ENCODE measurements at places on chromosomes 1 and 21. TPM values are rescaled to one million over a fixed set of nuclear protein-coding genes. Genes with fewer than 3 reads are reported as not detected.

SLC16A4 gene
- 26.0 TPM for total RNA-seq

PLPP3 gene
- 5.8 TPM for total RNA-seq

TMEM82 gene
- not detected for total RNA-seq

SAMD13 gene
- 1.00 TPM for total RNA-seq

APOBEC4 gene
- total RNA-seq: not detected

LORICRIN gene
- total RNA-seq: not detected

C4BPA gene
- not detected for total RNA-seq

ALPL gene
- total RNA-seq: not detected

SLX9 gene
- total RNA-seq: 22.9 TPM

CCDC181 gene
- total RNA-seq: 0.36 TPM

RCC1 gene
- 55.2 TPM for total RNA-seq

BMP8B gene
- 2.2 TPM for total RNA-seq

RAB3B gene
- total RNA-seq: 0.73 TPM

GOLPH3L gene
- total RNA-seq: 15.7 TPM

AMPD1 gene
- total RNA-seq: not detected

DCST1 gene
- not detected for total RNA-seq

S100A7A gene
- not detected for total RNA-seq

KRTAP19-1 gene
- total RNA-seq: 0.36 TPM

FMO3 gene
- not detected for total RNA-seq

ZP4 gene
- total RNA-seq: not detected

KISS1 gene
- total RNA-seq: not detected

DMRTA2 gene
- not detected for total RNA-seq

GPR61 gene
- total RNA-seq: under 0.01 TPM

CAMK2N1 gene
- 0.93 TPM for total RNA-seq

CHI3L2 gene
- total RNA-seq: under 0.01 TPM

ERG gene
- 0.34 TPM for total RNA-seq

RGL1 gene
- 5.8 TPM for total RNA-seq

KCNH1 gene
- 10.7 TPM for total RNA-seq

BTBD8 gene
- 2.0 TPM for total RNA-seq

TMPRSS15 gene
- not detected for total RNA-seq

ARPC5 gene
- total RNA-seq: 84.9 TPM

PGLYRP4 gene
- not detected for total RNA-seq

ELAPOR1 gene
- under 0.01 TPM for total RNA-seq

GBP6 gene
- not detected for total RNA-seq

CLIC6 gene
- under 0.01 TPM for total RNA-seq

All from melanocyte of skin (primary cell).